ENCODE measurements at places on chromosomes 13 and 19. TPM values are rescaled to one million over a fixed set of nuclear protein-coding genes. Genes with fewer than 3 reads are reported as not detected.

DNA sequence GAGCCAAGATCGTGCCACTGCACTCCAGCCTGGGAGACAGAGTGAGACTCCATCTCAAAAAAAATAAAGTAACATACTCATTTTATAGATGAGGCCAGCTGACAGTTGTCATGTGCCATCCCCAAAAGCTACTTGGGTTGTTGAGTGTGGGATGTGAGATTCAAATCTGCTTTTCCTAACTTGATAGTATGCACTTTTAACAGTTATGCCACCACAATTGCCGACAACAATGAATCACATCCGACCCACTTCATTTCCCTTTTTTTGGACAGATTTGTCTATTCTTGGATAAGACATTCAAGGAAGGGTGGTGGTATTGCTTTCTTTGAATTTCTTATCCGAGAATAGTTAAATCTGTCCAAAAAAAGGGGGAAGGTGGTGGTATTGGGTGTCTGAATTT lies 16.3 kb upstream of the DNMT1 start:
- DNase-seq: no peak

GRCh38 chr13:105127732-105128131 lies 1407.7 kb downstream of the EFNB2 start:
- no peak for DNase-seq

- DNase-seq: no peak
These were observed 207.0 kb downstream of the NALCN start for GRCh38 chr13:101209206-101209893.

GRCh38 chr19:20357921-20358320 lies 190.9 kb downstream of the ZNF486 start:
- DNase-seq: no peak

GRCh38 chr19:49331616-49332055 lies 3.6 kb upstream of the CD37 start:
- no peak for DNase-seq

- DNase-seq: no peak
These were observed 21.4 kb downstream of the DNAJC15 start for GRCh38 chr13:43044720-43045301.

DNA sequence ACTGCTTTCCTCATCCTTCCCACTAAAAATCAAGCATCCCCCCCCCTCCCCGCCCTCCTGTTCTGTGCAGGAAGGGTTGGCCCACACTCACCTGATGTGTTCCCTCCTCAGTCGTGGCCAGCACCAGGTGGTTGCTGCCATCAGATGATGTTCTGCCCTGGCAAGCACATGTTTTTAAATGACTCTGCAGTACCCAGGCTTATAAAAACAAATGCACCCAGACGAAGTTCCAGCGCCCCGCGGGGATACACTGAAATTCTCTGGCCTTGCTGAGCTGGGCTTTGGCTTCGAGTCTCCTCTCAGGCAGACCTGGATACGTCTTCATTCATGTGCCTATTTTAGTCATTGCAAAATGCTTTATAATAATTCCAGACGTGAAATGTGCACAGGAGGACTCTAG lies 316.3 kb downstream of the DLEU7 start:
- peak; percentile 66 for DNase-seq

DNA sequence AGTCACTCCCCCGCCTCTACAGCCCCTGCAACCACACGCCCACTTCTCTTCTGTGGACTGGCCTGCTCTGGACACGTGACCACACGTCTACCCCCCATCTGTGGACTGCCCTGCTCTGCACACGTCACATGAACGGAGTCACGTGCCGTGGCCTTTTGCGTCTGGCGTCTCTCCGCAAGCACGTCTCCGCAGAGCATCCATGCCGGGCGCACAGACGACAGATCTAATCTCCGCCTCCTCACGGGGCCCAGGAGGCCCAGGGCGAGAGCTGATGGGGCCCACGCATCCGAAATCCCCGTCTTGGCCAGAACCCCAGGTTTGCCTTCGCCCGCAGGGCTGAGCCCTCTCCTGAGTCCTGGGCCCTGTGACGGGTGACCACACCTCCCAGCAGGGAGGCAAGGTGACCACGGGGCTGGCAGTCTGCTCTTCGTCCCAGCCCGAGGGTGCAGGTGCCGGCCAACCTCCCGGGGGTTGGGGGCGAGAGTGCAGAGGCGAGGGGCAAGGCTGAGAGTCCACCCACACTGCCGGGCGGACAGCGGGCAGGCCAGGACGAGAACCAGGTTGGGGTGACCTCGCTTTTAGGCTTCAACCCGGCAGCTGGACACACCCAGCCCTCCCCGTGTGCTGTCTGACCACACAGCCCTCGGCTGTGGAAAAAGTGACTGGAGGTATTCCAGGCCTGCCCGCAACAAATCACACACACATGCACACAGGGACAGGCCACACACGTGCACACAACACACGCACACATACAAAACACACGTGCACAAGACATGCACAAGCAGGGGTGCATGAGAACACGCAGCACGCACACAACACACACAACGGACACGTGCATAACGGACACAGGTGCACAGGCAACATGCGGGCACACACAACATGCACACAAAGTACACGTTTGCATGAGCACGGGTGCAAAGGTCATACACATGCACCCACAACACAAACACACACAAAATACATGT lies 3.9 kb downstream of the SBNO2 start:
- DNase-seq: peak; percentile 95

GRCh38 chr13:25860862-25861261 lies 191.0 kb downstream of the SHISA2 start:
- no peak for DNase-seq

GRCh38 chr13:45626731-45627374 lies 11.3 kb upstream of the ERICH6B start:
- no peak for DNase-seq

GRCh38 chr13:75416327-75417011 lies 65.5 kb downstream of the TBC1D4 start:
- DNase-seq: no peak

GRCh38 chr19:56508290-56508778 lies 679 bp downstream of the ZNF471 start:
- DNase-seq: no peak

DNA sequence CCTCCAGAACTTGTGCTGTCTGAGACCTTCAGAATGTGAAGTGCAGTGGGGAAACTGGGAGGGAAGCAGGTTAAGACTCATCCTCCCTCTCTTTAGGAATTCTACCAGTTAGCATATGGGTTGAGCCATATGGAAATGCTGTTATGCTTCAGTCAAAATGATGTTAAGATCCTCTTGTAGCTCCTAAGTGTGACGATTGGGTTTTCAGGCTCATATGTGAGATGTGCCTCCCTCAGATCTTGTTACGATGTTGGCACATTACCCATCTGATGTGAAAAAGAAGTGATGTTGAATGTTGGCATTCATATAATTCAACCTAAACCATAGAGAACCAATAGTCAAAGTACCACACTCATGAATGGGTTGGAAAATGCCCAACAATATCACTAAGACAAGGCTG lies 67.8 kb upstream of the IPO5 start:
- DNase-seq: no peak

GRCh38 chr13:107020393-107020792 lies 452.5 kb upstream of the ARGLU1 start:
- no peak for DNase-seq

DNA sequence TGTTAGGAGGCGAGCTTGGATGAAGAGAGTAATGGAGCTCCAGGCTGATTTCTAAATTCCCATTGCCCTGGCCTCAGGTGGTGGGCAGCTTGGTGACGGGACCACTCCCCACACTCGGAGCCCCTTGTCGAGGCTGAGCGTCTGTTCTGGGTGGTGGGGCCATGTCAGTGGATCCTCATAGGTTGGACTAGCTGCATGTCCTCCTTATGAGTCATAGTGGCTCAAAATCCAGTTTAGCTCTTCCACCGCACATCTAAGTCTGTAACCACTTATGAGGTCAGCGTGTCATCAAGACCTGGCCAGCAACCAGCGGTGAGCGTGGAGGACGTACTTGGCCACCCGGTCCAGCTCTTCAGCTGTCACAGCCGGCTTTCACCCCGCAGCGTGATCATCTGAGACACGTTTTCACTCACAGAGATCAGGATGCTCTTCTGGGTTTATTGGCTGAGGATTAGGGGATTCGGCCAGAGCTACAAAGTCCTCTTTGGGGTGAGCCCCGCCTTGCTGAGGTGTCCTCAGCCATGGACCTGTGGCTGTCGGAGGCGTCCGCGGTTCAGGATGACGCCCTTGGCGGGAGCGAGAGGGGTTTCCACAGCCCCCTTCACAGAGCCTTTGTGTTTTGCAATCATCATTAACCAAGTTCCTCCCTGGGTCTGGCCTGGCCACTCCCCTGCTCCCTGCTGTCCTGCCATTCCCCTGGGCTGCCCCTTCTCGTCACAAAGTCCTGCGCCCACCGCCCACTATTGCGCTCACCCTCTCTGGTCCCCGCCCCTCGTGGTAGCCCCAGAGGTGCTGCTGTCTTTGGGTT lies 41.9 kb downstream of the ADPRHL1 start:
- peak; percentile 87 for DNase-seq

DNA sequence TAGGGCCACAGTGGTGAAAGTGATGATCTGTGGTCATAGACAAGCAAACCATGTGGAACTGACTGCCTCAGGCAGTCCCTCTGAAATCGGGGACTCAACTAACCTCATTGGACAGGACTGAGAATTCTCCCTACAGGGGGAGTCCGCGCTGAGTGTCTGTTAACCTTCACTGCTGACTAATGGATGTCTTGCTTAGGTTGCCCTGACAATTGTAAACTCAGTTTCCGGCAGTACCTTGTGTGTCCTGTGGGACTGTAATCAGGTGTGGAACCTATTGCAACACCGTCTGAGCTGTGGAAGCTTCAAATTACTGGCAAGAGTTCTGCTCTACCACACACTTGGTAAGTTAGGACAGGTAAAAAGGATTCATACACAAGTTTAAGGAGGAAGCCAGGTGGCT lies 21.8 kb downstream of the ZNF77 start:
- no peak for DNase-seq

DNA sequence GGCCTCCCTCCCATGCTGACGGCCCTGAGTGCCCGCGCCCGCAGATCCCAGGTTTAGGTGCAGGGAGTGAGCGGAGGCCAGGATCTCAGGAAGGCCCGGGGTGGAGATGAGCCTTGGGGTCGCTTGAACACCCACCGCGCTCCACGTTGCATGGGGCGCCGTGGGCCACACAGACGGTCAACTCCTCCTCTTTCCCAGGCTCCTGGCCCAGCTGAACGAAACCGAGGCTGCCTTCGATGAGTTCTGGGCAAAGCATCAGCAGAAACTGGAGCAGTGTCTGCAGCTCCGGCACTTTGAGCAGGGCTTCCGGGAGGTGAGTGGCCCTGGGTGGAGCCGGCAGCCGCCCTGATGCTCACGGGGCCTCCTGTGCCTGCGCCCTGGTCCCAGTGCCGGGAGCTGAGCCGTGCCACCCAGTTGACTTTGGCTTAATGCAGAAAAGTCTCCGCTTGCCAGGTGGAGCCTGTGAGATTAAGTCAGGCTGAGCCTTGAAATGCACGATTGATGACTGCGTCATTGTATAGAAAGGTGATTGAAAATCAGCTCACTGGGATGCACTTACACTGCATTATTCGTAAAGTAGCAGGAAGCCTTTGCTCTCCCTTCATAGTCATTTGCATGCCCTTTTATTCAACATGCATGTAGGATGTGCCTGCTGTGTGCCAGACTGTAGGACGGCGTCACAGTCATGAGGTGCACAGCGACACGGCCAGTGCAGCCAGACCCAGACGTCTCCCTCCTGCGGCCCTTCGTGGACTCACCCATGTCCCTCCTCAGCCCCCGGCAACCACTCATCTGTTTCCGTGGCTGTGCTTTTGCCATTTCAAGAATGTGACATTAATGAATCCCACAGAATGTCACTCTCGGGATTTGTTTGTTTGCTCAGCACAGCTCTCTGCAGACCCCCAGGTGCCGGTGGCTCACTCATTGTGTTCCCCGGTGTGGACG lies 35.5 kb upstream of the F7 start:
- no peak for DNase-seq

- peak; percentile 88 for DNase-seq
These were observed 64.7 kb upstream of the STARD13 start for GRCh38 chr13:33349986-33350826.

DNA sequence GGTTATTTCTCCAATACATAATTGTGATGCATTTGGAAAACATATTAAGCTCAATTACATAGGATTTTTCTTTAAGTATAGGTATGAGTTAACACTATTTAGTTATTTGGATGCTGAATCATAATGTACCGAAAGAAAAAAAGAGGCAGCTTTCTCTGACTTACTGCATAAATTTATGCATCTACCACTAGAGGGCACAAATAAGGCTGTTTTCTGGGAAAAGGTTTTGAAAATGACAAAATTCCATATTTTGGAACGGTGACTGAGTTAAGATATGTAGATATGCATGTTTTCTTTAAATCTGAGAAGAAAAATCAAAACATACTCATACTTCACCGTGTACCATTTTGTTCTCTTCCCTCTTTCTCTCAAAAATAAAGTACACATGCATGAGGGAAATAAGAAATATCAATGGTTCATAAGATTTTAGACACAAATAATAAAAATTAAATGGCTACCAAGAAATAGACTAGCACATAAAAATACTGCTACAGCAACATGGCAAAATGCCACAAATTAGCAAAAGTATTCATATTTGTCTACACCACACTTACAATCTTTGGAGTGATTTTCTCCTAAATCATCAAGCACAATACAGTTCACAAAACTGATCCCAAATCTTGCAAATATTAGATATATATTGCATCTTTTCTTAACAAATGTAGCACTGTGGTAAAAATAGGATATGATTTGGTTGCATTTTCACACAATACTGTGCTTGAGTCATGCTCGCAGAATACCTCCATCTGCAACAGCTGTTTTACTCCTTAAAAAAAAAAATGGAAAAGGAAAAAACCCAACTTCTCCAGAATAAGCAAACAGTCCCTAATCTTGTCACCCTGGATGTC lies 260.0 kb downstream of the FGF14 start:
- DNase-seq: no peak

GRCh38 chr19:49150106-49150943 lies 4.9 kb downstream of the HRC start:
- DNase-seq: peak; percentile 89

DNA sequence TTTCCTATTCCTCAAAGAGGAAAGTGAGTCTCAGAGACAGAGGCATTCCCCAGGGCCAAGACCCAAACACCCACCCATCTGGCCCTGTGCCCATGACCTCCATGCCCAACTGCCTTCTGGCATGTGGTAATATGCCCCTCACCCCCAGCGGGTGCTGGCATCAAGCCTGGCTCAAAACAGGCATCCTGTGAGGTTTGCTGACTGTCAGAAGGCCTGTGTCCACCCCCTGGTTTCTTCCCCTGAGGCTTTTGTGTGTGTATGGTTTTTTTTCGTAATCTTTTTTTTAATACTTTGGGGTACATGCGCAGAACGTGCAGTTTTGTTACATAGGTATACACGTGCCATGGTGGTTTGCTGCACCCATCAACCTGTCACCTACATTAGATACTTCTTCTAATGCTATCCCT lies 7.6 kb upstream of the KANK2 start:
- DNase-seq: peak; percentile 76

GRCh38 chr19:32040236-32040635 lies 305.2 kb upstream of the ZNF507 start:
- DNase-seq: no peak

The HRC gene
- total RNA-seq: 1.1 TPM

The SUCLA2 gene
- 50.2 TPM for total RNA-seq

The CAPS gene
- 11.1 TPM for total RNA-seq

The NOTCH3 gene
- 15.0 TPM for total RNA-seq

The POU2F2 gene
- total RNA-seq: 1.2 TPM

The POSTN gene
- total RNA-seq: 37.0 TPM

The ACER1 gene
- not detected for total RNA-seq

The SCGB2B2 gene
- 0.68 TPM for total RNA-seq

The FARSA gene
- total RNA-seq: 21.4 TPM

The PROZ gene
- not detected for total RNA-seq
